ENCODE measurements at places on chromosomes 4 and X.
A peak's percentile ranks its signal among the peaks of the same experiment; 100 is the strongest.

GRCh38 chrX:121598356-121598755 is 550.9 kb downstream of the GLUD2 start:
- H3K4me1 ChIP-seq: no peaks in the 10 kb centered on the region
- no peak overlapping the region for H3K27ac ChIP-seq
- H3K4me3 ChIP-seq: no peak overlapping the region
- no peak for DNase-seq
- no peaks in the 10 kb centered on the region for H3K36me3 ChIP-seq
- no peaks in the 10 kb centered on the region for H3K27me3 ChIP-seq

- DNase-seq: no peak
- H3K27ac ChIP-seq: no peak overlapping the region
- H3K4me3 ChIP-seq: no peak overlapping the region
- H3K36me3 ChIP-seq: no peaks in the 10 kb centered on the region
- H3K27me3 ChIP-seq: no peaks in the 10 kb centered on the region
Measured at GRCh38 chr4:41366911-41367517, 110.3 kb downstream of the UCHL1 start.

- H3K4me3 ChIP-seq: no peak overlapping the region
- H3K36me3 ChIP-seq: no peaks in the 10 kb centered on the region
- no peak for DNase-seq
- H3K27me3 ChIP-seq: no peaks in the 10 kb centered on the region
- no peak overlapping the region for H3K27ac ChIP-seq
Measured at GRCh38 chr4:13844740-13845139, 217.2 kb upstream of the BOD1L1 start.

DNA sequence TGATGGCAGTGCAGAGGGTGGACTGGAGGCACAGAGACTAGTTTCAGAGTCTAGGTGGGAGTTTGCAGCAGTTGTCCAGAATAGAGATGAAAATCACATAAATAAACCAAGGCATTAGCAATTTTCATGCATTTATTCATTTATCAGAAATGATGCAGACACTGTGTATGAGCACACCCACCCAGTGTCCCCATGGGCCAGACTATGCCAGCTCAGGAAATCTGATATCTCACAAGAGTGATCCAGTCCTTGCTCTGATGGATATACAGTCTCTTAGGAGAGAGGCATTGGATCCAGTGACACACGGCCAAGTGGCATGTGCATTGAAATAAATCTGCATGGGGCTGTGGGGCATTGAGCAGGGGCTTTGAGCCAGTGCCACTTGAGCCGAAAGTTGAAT is 228.2 kb downstream of the FRMPD4 start:
- DNase-seq: no peak
- H3K36me3 ChIP-seq: no peaks in the 10 kb centered on the region
- H3K27me3 ChIP-seq: no peaks in the 10 kb centered on the region
- no peak overlapping the region for H3K27ac ChIP-seq

DNA sequence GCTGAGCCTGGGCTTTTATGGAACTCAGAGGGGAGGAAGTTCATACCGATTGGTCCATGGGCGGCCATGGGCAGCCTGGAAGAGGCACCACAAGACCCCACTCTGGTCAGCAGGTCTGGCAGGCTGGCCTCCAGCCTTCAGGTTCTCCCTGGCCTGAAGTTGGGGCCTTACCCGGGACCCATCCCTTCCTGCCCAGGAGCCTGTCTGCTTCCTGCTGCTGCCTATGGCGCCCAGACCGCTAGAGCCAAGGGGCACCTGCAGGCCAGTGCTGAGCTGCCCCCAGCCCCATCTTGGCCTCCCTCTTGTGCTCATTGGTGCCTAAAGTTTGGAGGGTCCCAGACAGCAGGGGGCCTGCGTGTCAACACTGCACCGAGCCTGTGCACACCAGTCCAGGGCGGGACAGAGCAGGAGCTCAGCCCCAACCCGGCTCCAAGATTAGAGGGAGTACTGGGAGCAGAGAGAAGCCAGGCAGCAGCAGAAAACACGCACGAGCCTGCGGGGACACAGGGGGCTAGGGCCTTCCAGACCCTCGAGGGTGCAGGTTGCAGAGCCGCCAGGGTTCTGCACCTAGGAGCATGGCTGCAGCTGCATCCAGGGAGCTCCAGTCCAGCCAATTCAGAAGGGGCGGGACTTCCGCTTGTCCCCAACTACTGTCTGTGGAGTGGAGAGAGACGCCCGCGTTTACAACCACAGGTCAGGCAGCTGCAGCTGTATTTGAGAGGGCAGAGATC is 30.7 kb upstream of the ZNF280C start:
- DNase-seq: no peak
- H3K4me3 ChIP-seq: no peak overlapping the region
- H3K36me3 ChIP-seq: no peaks in the 10 kb centered on the region
- H3K27me3 ChIP-seq: no peaks in the 10 kb centered on the region

DNA sequence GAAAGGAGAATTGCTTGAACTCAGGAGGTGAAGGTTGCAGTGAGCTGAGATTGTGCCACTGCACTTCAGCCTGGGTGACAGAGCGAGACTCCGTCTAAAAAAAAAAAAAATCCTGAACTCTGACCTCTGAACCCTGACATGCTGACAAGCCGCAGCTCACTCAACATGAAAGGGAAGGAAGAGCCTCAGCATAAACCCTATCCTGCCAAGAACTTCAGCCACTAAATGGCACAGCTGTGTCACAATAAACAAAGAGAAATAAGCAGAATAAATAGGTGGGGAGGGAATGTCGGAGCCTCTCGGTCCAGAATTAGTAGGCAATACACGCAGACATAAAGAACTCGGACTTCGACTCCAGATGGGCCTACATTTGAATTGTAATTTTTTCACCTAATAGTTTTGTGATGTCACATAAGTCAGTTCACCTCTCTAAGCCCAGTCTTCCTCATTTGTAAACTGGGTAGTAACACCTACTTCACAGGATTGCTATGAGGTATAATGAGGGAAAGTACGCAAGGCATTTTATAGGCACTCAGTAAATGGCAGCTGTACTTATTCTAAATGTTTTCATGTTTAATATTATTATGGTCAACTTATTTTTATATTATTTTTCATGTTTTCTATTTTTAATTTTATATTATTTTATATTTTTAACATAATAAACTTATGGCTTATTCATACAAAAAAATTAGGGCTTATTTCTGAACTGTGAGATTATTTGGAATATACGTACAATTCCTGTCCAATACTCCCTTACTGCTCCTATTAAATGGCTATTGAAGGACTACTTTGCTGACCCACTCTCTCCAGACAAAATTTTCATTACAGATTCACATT is 243.4 kb downstream of the SCFD2 start:
- peak overlapping the region; percentile 66 for H3K27ac ChIP-seq
- no peak overlapping the region for H3K4me3 ChIP-seq
- H3K4me1 ChIP-seq: no peaks in the 10 kb centered on the region
- DNase-seq: no peak
- no peaks in the 10 kb centered on the region for H3K27me3 ChIP-seq

- DNase-seq: no peak
- H3K4me1 ChIP-seq: no peaks in the 10 kb centered on the region
- no peaks in the 10 kb centered on the region for H3K27me3 ChIP-seq
- H3K27ac ChIP-seq: no peak overlapping the region
- no peak overlapping the region for H3K4me3 ChIP-seq
Measured at GRCh38 chr4:7770224-7771050, 169.2 kb downstream of the AFAP1 start.

DNA sequence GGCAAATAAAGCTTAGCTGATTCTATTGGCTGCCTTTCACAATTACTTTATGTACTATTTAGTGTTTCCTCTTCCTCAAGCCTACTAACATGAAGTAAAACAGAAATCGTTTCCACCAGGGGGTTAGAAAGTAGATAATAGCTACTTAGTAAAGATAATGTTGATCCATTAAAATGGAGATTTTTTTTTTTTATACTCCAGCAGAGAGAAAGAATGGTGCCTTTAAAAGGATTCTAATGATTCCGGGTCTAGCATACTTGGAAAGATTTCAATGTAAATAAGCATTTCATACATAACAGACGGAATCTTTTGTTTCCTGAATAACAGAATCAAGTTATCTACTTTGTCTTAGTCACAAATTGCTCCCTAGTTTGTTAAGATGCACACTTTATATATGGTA is 37.1 kb downstream of the GK start:
- DNase-seq: no peak
- no peak overlapping the region for H3K4me3 ChIP-seq

- H3K4me3 ChIP-seq: no peak overlapping the region
- no peaks in the 10 kb centered on the region for H3K36me3 ChIP-seq
- no peaks in the 10 kb centered on the region for H3K27me3 ChIP-seq
- no peak overlapping the region for H3K27ac ChIP-seq
Measured at GRCh38 chr4:59671037-59671436, 1529.1 kb upstream of the ADGRL3 start.

GRCh38 chr4:28835501-28835900 is 1884.7 kb upstream of the PCDH7 start:
- H3K27me3 ChIP-seq: no peaks in the 10 kb centered on the region
- no peaks in the 10 kb centered on the region for H3K4me1 ChIP-seq
- no peaks in the 10 kb centered on the region for H3K36me3 ChIP-seq
- no peak for DNase-seq
- no peak overlapping the region for H3K27ac ChIP-seq
- no peak overlapping the region for H3K4me3 ChIP-seq

DNA sequence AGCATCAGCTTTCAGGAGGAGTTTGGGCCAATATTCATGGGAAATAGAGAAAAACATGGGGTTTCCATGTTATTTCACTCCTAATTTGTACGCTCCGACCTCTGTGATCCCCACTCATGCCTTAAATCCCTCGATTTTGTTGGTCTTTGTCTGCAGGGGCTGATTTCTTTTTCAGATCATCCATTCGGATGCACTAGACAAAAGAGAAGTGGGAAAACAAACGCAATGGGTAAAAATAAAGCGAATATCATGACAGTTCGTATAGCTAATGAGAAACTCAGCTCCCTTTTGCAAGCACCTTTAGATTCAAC is 139.1 kb upstream of the PLAC1 start:
- H3K27me3 ChIP-seq: no peaks in the 10 kb centered on the region
- H3K4me3 ChIP-seq: peak overlapping the region; percentile 80
- no peak overlapping the region for H3K27ac ChIP-seq

DNA sequence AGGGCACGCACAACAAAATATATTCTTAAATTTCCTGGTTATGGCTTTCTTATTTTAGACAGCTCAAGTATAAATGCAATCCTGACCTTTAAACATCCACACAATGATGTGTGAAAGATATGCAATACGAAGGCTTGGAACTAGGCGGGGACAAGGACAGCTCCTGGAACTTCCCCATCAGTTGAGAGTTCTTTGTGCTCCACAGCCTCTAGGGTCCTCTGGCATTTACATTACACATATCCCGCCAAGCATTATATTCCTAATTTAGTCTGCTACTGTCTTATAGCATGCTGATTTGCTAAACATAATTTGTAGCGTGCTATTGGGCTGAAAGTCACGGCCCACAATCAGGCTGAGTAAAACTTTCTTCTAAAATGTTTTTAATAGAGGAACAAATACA is 74.4 kb downstream of the FTHL17 start:
- no peak overlapping the region for H3K27ac ChIP-seq
- DNase-seq: no peak
- H3K27me3 ChIP-seq: no peaks in the 10 kb centered on the region
- H3K4me3 ChIP-seq: no peak overlapping the region
- no peaks in the 10 kb centered on the region for H3K4me1 ChIP-seq

GRCh38 chr4:2795300-2795892 is 2.5 kb downstream of the SH3BP2 start:
- no peak overlapping the region for H3K4me3 ChIP-seq
- H3K27ac ChIP-seq: peak overlapping the region; percentile 26
- H3K27me3 ChIP-seq: no peaks in the 10 kb centered on the region
- no peaks in the 10 kb centered on the region for H3K36me3 ChIP-seq
- peaks cover 16% of the 10 kb centered on the region for H3K4me1 ChIP-seq

- no peaks in the 10 kb centered on the region for H3K27me3 ChIP-seq
- H3K36me3 ChIP-seq: no peaks in the 10 kb centered on the region
- no peak overlapping the region for H3K4me3 ChIP-seq
- no peak for DNase-seq
Measured at GRCh38 chr4:65033899-65034298, 624.6 kb upstream of the TECRL start.

DNA sequence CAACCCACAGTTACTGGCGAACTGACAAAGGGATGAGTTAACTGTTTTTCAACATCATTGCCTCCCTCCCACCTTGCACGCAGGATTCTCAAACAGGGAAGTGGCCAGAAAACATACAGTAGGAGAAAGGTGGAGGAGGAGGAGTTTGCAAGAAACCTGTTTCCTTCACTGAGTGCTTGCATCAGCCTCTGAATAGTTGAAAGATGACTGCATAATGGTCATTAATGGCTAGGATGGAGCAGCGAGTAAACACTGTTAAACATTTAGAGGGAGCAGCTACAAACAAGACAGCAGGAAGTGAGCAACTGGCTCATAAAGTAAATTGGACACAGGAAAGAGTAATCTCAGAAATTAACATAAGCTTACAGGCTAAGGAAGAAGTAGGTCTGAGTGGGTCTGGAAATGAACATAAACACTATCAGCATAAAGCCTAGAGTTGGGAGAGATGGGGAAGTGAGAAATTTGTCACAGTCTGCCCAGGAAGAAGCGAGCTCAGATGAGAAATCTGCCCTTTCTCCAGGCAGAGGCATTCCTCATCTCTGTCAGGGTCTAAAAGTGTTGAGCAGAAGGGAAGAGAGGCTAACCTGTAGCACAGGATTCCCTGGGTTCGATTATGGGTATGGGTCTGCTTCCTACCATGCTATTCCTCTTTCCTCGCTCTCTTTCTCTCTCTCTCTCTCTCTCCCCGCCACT is 38.6 kb downstream of the TRPC5OS start:
- no peak overlapping the region for H3K4me3 ChIP-seq
- no peak overlapping the region for H3K27ac ChIP-seq
- H3K27me3 ChIP-seq: no peaks in the 10 kb centered on the region
- no peak for DNase-seq
- H3K36me3 ChIP-seq: no peaks in the 10 kb centered on the region

GRCh38 chr4:110134269-110134869 is 64.0 kb downstream of the ELOVL6 start:
- no peaks in the 10 kb centered on the region for H3K27me3 ChIP-seq
- no peaks in the 10 kb centered on the region for H3K4me1 ChIP-seq
- no peak overlapping the region for H3K4me3 ChIP-seq
- H3K36me3 ChIP-seq: no peaks in the 10 kb centered on the region

- H3K36me3 ChIP-seq: no peaks in the 10 kb centered on the region
- H3K27ac ChIP-seq: no peak overlapping the region
- H3K27me3 ChIP-seq: no peaks in the 10 kb centered on the region
- no peak for DNase-seq
- H3K4me1 ChIP-seq: no peaks in the 10 kb centered on the region
Measured at GRCh38 chr4:138045036-138045435, 197.1 kb downstream of the SLC7A11 start.

GRCh38 chr4:165784672-165785071 is 88.4 kb upstream of the TLL1 start:
- H3K4me3 ChIP-seq: no peak overlapping the region
- H3K27ac ChIP-seq: no peak overlapping the region
- H3K36me3 ChIP-seq: no peaks in the 10 kb centered on the region
- no peaks in the 10 kb centered on the region for H3K27me3 ChIP-seq

DNA sequence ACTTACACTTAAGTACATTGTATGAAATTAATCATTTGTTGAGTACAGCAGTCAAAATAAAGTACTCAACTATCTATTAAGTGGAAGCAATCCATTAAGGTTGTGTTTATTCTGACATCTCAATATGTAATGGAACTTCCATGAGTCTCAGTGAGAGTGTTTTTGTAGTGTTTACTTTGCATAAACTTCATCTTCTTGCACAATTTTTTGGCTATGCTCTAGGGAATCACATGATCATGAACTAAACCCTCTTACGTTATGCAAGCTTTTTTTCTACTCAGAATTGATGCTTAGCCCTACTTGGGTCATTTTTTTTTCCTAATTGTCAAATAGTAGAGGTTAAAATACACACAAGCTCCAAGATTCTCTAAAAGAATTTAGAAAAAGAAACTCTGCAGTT is 21.1 kb upstream of the PIGA start:
- H3K27me3 ChIP-seq: no peaks in the 10 kb centered on the region
- no peak for DNase-seq
- H3K36me3 ChIP-seq: no peaks in the 10 kb centered on the region
- no peak overlapping the region for H3K27ac ChIP-seq
- H3K4me1 ChIP-seq: no peaks in the 10 kb centered on the region
